ENCODE measurements at places on chromosomes 11 and 22.

DNA sequence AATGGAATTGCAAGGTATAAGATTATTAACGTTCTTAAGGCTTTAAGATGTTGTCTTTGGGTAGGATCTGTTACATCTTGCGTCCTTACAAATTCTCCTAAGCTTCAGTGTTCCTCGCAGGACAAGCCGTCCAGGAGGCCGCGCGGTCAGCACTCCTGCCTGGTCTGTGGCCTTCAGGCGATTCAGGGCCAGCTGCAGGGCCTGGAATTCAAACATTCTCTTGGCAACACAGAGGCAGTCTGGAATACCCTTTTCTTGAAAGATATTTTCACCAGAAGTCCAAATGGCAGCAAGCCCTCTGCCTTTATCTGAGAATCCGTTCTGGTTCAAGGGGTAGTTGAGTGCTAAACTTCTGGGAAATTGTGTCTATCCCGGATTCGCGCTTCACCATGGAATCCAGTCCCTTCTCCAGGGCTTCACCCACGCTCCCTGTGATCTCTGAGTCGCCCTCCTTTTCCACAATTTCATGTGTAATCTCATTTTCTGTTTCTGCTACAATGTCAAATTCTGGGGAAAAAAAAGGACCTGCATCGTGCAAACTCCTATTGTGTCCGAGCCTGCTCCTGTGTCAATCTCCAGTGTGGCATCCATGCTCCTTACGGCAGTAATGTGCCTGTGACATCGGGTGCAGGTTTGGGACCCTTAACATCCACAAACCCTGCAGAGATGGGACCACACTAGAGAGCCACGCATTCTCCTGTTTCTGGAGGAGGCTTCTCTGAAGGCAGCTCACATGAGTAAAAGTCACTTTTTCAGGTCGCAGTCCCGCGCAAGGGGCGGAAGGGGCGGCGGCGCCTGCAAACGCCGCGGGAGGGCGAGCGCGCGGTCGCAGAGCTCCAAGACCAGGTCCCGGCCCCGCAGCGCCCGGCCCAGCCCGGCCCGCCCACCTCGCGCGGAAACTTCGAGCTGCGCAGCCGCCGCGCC, 25.4 kb upstream of the SORL1 start:
- peak; percentile 48 for DNase-seq

GRCh38 chr22:23772649-23773473, at the start of gene MMP11:
Gene MMP11 (plus strand): TSS chr22:23772849. CDS start chr22:23772871, 22 bp downstream.
- DNase-seq = peak; percentile 55

DNA sequence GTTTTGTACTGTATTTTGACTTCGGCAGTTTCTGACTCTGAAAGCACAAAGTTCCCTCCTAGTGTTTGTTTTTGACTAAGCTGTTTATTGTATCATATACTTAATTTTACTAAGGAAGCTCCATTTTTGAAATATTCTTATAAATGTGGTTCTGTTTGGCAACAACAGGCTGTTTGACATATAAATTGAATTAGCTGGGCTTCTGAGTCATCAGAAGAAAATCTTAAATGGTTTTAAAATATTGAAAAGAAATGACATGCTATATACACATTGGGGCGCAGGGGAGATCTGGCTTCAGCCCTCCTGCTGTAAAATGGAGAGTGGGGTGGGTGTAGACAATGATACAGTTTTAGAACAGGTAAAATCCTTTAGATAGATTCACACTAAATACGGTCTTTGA, 38.6 kb downstream of the SHISA8 start:
- DNase-seq = no peak

DNA sequence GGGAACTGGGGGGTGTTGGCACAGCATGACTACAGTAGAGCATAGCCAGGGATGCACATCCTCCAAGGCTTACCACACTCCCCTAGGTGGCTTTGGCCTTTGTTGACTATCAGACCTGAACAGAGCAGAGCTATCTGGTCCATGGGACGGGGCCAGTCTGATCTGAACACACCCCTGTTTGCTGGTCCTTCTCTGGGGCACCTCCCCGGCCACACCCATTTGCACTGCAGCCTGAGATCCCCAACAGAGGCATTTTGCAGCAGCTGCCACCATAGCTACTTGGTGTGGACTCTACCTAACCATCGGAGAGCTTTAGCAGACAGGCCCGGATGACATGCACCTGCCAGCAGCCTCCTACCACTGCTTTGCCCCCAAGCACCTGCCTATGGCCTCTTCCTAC, 75.8 kb upstream of the NOX4 start:
- no peak for DNase-seq

- no peak for DNase-seq
These were observed 24.5 kb upstream of the RNASEH2C start for GRCh38 chr11:65745049-65745448.

- DNase-seq = no peak
These were observed 10.4 kb downstream of the GNAZ start for GRCh38 chr22:23080613-23081290.

DNA sequence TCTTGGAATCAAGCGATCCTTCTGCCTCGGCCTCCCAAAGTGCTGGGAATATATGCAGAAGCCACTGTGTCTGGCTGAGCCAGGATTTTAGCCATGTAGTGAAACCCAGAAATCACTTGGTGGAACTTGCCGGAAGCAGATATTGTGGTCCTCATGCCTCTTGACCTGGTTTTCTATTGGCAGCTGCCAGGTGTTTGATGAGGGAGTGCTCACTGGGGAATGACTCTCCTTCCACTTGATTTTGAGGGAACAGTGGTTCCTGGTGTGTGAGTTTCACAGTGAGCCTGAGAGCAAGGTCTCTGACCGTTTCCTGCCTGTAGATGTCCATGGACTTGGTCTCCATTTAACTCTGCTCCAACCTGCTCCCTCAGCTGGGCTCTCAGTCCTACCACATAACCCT, 34.7 kb upstream of the ELF5 start:
- no peak for DNase-seq

GRCh38 chr22:32421484-32421883, 9.4 kb upstream of the RTCB start:
- no peak for DNase-seq

DNA sequence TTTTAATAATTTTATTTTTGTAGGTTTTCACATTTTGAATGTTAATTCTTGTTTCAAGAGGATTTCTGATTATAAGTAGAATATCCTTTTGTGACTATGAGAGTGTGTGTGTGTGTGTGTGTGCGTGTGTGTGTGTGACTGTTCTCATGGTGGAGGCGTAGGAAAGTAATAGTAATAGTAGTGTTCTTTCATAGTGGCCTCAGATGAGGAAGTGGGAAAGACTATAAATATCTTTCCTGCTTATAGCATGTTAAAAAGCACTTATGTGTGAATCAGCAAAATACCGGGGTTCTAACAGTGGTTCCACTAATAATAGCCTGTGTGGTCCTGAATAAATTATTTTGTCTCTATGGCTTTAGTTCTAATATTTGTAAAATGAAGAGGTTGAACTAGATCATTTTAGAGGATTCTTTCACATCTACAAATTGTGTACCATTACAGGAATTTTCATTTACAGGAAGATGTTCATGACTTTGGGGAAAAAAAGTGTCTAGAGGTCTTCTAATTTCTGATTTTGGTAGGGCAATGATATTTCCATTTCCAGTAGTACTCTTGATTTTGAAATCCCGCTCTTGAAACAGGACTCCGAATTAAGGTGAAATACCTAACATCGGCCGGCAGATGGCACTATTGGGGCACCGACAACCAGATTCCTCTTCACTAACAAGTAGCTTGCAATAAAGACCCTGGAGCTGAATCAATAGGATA, 29.9 kb upstream of the OR10G7 start:
- peak; percentile 60 for DNase-seq

- DNase-seq = no peak
These were observed 44.3 kb downstream of the MICAL3 start for GRCh38 chr22:17980015-17980590.

DNA sequence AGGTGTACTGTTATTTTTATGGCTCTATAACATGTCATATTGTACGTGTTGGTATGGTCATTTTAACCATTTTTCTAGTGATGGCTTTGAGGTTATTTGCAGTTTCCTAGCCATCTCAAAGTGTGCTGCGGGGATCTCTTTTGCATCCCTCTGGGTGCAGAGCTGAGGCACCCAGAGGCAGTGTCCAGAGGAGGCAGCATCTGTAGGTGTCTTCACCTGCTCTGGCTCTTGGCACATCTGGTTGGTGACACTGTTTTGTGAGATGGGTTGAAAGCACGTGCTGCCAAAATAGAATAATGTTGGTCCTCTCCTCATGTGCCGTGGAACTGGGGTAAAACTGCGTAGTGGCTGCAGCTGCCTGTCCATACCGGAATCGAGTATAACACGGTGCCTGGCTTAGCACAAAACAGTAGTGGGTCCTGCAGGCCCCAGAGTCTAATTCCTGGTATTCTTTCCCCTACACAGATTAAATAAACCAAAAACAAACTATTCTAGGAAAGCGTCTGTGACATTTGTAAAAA, 12.9 kb downstream of the NEAT1 start:
- no peak for DNase-seq

GRCh38 chr22:35634943-35635540, 13.2 kb upstream of the APOL6 start:
- no peak for DNase-seq

DNA sequence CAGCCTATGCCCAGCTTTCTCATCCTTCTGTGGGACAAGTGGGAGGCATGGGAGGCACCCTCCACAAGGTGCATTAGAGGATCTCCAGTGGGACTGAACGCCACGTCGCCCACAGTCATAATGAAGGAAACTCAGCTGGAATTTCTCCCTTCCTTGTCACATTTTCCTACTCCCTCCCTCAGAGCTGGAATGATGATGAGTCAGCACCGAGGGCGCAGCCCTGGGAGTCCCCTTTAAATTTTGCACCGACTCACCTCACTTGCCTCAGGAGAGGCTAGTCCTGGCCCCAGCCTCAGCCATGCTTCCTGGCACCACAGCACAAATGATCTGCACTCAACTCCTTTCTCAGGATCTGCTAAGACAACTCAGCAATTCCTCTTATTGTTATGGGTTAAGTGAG, 34.3 kb downstream of the DBX1 start:
- no peak for DNase-seq

GRCh38 chr22:37985751-37986281, 1.5 kb upstream of the SOX10 start:
- no peak for DNase-seq

- DNase-seq = no peak
These were observed 223.4 kb upstream of the ZBED5 start for GRCh38 chr11:11081288-11081687.

Measured in CD4-positive, alpha-beta T cell treated with Interleukin-4 for 1 hour (primary cell).